ENCODE measurements at places on chromosomes 12 and 14.
A peak's percentile ranks its signal among the peaks of the same experiment; 100 is the strongest.

DNA sequence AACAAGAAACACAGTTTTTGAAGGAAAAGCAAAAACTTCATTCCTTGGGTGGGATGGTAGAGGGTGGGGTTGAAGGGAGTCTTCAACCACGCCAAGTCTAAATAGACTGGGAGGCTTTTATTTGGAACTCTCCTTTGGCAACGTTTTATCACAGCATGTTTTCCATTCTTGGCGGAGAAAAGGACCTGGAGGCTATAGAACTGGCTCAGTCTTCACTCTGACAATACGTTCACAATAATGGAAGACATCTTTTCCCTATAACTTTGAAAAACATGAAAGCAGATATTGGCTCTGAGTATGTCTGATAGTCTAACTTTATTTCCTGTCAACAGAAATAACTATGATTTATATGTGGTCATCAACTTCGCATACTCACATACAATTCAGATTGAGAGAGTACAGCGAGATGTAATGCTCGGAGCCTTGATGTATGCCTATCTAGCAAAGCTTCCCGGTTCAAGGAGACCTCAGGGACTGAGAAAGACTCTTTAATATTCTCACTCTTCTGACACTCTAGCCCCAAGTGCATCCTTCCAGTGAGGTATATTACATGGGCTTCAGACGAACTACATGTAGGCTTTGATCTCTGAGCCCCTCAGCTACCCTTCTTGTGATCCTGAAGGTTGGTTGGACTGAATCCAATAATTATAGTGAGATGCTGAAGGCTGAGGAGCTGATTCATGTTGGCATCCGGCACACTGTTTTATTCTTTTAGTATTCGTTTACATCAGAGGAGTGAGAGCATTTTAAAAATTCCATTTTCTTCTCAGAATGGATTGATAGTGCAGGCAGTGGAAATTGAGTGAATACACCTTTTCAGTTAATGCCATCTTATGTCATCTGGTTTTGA is 14.0 kb downstream of the TMEM30B start:
- no peak for DNase-seq

- DNase-seq, result no peak
Observed at GRCh38 chr12:49806877-49807276, 21.3 kb downstream of the NCKAP5L start.

DNA sequence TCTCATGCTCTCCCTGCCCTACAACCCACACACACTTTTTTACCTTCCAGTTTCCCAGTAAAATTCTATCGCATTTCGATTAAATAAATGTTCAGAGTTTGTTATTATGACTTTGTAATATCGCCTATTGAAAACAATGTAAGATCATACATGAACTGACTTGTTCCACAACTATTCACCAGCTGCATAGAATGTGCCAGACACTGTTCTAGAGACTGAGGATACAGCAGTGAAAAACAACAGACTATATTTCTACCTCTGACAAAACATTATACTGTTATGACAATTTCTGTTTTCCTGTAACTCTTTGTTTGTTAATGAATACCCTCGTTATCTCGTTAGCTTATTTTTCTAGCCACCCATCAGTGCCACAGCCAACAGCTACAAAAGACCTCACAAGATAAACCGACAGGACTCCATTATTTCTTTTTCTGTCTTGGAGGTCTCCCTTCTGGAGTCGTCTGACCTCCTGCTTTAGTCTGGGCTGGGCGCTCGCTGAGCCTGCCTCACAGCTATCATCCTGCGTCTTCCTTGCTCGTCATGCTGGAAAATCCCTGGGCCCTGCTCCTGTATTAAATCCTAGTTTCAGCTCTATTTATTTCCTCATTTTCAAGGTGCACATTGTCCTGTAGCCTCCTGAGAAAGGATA is 498.9 kb downstream of the DIO2 start:
- no peak for DNase-seq

DNA sequence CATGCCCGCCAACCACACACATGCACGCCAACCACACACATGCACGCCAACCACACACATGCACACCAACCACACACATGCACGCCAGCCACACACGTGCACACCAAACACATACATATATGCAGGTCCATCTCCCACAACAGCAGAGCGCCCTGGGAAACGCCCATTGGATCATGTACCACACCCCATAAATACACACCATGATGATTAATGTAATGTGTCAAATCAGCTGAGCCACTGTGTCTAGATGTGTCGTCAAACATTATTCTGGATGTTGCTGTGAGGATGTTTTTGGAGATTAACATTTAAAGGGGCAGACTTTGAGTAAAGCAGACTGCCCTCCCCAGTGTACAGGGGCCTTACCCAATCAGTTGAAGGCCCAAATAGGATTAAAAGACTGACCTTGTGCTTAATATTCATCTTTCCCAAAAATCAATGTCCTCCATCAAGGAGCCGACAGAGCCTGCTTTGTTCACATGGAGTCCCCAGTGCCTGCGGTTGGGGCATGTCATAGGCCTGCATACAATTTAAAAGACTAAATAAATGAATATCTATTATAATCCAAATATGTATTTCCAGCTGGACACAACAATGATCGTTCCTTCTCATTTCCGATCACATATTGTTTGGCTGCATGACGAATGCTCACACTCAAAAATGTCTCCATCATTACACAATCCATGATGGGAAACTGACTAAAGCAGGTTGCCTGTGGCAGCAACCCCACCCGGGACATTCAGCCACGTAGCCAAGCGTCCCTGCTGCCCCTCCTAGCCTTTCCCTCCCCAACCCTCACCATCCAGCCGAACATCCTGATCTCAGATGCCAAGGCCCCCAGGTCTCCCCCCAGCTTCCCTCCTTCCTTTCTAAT is 23.2 kb upstream of the BDKRB2 start:
- DNase-seq, result no peak

DNA sequence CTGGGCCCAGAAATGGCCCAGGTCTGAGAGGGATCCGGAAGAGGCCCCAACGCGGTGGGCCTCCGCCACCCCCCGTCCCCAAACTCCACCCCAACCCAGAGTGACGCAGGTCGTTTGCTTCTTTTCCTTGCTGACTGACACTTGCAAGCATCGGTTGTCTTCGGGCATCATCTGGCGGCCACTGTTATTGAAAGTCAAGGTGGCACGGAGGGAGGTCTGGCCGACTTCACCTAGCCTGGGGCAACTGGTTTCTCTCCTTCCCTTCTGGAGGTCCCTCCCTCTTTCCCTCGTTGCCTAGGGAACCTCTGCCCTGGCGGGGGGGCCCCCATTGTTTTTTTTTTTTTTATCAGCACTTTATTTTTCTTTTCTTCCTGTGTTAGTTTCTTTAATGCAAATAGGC is 241.8 kb downstream of the ALG10 start:
- no peak for DNase-seq

GRCh38 chr12:111238075-111238734 is 130.7 kb downstream of the PHETA1 start:
- no peak for DNase-seq

GRCh38 chr12:28776913-28777422 is 372.1 kb upstream of the FAR2 start:
- DNase-seq, result no peak

DNA sequence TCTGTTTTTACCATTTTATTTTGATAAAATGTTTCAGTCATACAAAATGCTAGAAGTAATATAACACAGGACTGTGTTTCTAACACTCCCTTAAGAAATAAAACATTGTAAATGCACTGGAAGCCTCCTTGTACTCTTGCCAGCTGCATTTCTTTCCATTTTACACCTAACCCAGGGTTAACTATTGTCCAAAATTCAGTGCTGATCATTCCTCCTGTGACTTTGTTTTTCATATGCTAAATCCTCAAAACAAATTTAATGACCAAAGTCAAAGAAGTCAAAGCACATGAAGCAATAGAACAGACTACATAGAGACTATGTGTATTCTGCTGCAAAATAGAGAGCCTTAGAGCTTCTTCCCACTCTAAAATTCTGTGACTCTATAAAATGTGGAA is 420.3 kb upstream of the PRICKLE1 start:
- no peak for DNase-seq

- DNase-seq, result peak; percentile 68
Observed at GRCh38 chr14:99187858-99188257, 84.1 kb downstream of the BCL11B start.

DNA sequence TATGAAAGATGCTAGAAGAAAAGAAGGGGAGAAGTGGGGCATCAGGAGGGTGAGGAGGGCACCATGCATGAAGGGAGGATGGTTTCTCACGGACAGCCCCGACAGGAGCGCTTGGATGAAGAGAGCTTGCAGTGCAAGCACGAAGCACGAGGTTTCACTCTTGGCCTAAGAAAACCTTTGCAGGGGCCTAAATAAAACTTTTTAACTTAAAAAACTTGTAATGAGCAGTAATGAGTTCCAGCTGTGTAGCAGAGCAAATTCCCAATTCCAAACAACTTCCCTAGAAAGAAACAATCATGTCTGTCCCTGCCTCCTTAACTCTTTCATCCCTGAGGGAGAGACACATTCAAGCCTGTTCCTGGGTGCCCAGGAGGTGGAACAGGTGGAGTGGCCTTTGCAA is 119.5 kb downstream of the PAH start:
- DNase-seq, result no peak

GRCh38 chr14:104442107-104442551 is 137.4 kb upstream of the C14orf180 start:
- no peak for DNase-seq

- no peak for DNase-seq
Observed at GRCh38 chr14:35958499-35958898, 132.4 kb downstream of the BRMS1L start.

DNA sequence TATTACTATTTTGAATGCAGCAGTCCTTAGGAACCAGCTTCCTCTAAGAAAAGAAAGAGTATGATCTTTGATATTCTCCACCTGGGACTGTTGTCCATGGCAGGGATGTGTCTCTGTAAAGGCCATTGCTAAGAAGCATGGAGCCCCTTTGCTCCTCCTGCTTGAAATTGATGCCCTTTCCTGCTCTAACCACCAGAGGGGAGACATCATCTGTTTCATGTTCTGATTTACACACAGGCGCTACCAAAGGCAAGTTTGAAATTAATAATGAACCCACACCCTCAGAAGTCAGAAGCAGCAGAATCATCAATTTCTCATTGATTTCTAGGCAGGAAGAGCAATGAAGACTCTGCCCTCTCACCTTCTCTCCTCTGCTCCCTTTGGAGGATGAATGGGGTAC is 253.8 kb downstream of the RMST start:
- DNase-seq, result no peak

DNA sequence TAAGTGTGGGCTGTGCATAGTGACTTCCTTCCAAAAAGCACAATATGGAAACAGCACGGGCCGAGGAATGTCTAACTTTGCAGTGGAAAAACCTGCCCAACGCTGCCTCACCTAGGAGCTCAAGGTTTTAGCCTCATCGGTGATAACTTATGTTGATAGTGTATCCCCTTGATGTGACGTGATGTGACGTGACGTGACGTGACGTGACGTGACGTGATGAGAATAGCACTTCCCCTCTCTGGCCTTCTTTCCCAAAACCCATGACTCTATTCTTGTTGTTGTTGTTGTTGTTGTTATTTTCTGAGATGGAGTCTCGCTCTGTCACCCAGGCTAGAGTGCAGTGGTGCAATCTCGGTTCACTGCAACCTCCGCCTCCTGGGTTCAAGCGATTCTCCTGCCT is 64.5 kb downstream of the KCNK13 start:
- no peak for DNase-seq

GRCh38 chr12:18718462-18718861 is 19.4 kb downstream of the PLCZ1 start:
- DNase-seq, result no peak

DNA sequence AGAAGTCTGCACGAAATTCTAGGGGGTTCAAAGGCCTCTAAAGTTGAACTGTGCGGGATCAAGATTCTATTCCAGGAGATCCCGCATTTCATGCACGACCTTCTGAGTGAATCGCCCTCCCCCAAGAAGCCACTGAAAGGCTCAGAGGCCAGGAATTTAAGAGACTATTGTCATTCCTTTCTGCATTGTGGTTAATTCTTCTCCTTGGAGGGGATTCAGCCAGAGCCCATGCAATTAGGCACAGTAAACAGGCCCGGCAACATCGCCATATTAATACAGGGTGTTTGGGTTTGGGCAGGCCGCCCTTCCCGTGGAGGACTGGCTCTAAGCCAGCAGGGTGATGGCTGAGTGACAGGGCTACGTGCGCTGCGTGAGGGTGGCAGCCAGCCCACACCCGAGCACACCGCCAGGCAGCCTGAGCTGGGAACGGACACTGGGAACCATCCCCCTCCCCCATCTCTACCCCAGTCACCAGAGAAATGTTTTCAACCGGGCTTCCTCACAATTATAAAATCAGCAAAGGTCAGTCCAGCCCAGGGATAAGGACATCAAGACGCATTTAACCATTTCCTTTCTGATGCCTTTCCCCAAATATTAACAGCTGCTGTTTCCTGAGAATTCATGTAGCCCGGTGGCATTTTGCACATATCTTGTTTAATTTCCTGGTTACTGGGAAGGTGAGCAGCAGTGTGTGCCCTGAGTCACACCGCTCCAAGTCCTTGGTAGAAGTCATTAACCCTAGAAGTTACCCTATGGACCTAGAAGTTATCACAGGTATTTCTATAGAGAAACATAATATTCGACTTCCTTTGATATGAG is 12.5 kb downstream of the EGLN3 start:
- DNase-seq, result no peak

DNA sequence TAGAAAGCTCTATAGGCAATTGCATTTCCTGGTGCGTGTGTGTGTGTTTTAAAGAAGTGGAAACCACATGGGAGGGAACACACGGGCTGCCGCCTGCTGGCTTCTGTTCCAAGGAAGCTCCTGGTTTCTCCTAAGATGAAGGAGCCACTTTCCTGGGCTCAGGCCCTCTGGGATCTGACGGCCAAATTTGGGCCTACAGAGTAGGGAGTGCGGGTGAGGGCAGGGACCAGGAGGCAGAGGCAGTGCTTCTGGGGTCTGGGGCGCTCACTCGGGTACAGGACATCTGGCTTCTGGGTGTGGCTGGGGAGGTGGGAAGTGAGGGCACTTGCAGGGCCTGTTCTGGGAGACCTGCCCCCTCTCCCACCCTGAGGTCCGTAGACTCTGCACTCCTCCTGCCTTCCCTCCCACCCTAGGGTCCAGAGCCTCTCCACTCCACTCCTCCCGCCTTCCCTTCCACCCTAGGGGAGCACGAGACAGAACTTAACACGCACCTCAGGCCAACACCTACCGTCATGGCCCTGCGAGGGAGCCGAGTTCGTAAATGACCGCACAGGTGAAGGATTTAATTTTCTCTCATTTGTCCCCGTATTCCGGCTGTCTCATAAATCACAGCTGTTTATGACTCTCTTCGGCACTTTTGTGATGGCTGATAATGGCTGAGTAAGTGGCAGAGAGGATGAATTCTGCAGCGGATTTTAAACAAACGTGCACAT is 127.7 kb downstream of the KIF26A start:
- DNase-seq, result no peak

- no peak for DNase-seq
Observed at GRCh38 chr14:21933681-21934080, 260.1 kb upstream of the OR4E1 start.

- DNase-seq, result no peak
Observed at GRCh38 chr14:73280903-73281302, 43.6 kb downstream of the PAPLN start.

- no peak for DNase-seq
Observed at GRCh38 chr14:24401810-24402702, 3.3 kb downstream of the NYNRIN start.

All from activated CD4-positive, alpha-beta T cell treated with anti-CD3 and anti-CD28 coated beads, Interleukin-10, Interleukin-2, amounts not matched to agents 100 ng/mL and 50 ng/mL, durations not matched to agents 16 hours and 8 hours (primary cell).